ENCODE measurements at places on chromosomes 5 and 9.

GRCh38 chr5:135857630-135858311, 23.3 kb downstream of the SLC25A48 start:
- no peak for DNase-seq

DNA sequence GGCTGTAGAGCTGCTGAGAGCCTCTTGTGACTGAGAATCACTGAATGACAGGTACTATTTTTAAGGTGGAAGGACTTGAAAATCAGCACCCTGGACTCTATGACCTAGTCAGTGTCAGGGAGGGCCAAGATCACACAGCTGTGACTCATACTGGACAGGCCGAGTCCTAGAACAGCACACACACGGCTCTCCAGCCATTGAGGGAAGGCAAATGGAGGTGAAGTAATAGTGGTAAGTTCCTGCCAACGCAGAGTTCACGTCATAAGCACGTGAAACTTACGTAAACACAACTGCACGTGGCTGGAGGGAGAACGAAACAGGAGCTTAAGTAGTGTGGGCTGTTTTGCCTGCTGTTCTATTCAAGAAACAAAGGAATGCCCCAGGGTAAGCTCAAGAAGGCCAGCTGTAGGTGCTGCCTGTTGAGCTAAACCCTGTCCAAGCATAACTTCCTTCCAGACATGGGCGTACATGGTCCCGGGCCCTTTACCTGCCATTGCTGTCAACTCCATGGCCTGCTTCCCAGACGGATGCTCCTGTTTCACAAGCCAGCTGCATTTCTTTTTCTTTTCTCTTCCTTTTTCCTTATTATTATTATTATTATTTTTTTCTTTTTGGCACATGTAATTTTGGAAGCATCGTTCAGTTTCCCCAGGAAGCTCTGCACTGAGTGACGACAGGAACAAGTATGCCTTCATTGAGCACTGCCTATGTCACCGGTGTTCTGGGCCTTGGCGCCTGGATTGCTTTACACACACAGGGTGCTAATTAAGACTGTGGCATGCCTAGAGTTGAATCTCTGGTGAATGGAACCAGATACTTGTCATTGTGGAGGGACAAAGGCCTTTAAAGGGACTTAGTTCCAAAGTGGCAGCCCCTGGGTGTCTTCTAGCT, 10.2 kb upstream of the LCP2 start:
- DNase-seq, result no peak

- no peak for DNase-seq
Measured at GRCh38 chr9:112337547-112337946, 4.1 kb upstream of the PTBP3 start.

- no peak for DNase-seq
Measured at GRCh38 chr5:55829956-55830355, 21.2 kb upstream of the IL31RA start.
